ENCODE measurements at places on chromosomes 7 and 10. TPM values are rescaled to one million over a fixed set of nuclear protein-coding genes. Genes with fewer than 3 reads are reported as not detected.

The USP6NL gene
- 19.3 TPM for total RNA-seq

DNA sequence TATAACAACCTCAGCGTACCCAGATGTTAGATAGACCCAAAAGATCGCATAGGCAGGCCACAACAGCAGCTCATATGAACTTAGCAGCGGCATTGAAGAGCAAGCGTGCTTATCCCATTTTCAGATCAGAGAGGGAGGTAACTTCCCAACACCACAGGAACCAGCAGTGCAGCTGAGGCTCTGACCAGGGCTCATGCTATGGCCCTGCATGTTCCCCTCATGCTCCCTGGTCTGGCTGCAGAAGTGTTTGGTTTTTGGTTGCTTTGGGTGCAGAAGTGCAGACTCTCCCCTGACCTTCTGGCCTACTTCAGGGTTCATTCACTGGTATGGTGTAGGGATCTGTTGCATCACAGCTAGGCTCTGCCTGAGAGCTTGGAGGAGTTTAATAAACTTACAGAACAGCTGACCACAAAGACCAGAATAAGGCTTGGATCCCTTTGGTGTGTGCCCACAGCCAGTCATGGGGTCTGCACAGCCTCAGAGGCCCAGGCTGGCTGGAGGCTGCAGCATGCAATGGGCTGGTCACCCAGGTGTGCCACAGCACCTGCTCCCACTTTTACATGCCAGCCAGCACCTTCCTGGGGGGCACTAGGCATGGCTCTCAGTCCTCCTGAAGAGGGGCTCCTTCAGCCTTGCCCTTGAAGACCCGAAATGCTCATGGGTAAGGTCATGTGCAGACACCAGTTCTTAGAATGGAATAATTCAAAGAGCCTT is 9.1 kb upstream of the CXCL12 start:
- no peak overlapping the region for H3K27ac ChIP-seq
- no peaks in the 10 kb centered on the region for H3K36me3 ChIP-seq
- no peaks in the 10 kb centered on the region for H3K27me3 ChIP-seq
- no peaks in the 10 kb centered on the region for H3K4me1 ChIP-seq
- no peak for DNase-seq

- peaks cover 22% of the 10 kb centered on the region for H3K27me3 ChIP-seq
- H3K4me3 ChIP-seq: peak overlapping the region; percentile 50
- peak; percentile 70 for DNase-seq
- peak overlapping the region; percentile 61 for H3K27ac ChIP-seq
- H3K36me3 ChIP-seq: no peaks in the 10 kb centered on the region
These were observed 967 bp upstream of the GLI3 start for GRCh38 chr7:42237811-42238541.

The LIPN gene
- not detected for total RNA-seq

- no peaks in the 10 kb centered on the region for H3K4me1 ChIP-seq
- no peak overlapping the region for H3K27ac ChIP-seq
- no peak overlapping the region for H3K4me3 ChIP-seq
These were observed 35.2 kb upstream of the BMPER start for GRCh38 chr7:33870120-33870519.

The MINPP1 gene
- total RNA-seq: 19.7 TPM

The GALNT17 gene
- total RNA-seq: 0.37 TPM

The AKR1D1 gene
- total RNA-seq: not detected

DNA sequence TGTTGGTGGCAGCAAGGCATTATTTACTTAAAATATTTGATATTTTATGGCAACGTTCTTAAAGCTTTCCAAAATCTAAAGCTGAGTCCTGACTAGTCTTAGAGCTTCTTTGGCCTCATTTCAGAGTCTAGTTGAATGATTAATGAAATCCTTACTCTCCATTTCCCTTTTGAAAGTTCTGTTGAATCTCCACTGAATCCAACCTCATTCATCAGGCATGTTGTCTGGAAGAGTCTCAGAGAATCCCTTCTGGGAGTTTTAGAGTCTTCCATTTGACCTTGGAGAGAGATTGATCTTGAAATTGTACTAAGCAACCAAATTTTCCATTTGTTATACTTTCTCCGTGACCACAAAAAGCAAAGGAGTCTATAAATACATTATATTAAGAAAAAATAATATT is 198.5 kb upstream of the TMEM196 start:
- no peaks in the 10 kb centered on the region for H3K27me3 ChIP-seq
- no peak for DNase-seq
- H3K4me3 ChIP-seq: no peak overlapping the region
- no peaks in the 10 kb centered on the region for H3K4me1 ChIP-seq
- no peaks in the 10 kb centered on the region for H3K36me3 ChIP-seq

GRCh38 chr10:79437111-79437814 is 8.2 kb downstream of the ZCCHC24 start:
- DNase-seq: no peak
- H3K4me1 ChIP-seq: no peaks in the 10 kb centered on the region
- H3K27ac ChIP-seq: peak overlapping the region; percentile 17
- H3K27me3 ChIP-seq: no peaks in the 10 kb centered on the region
- no peak overlapping the region for H3K4me3 ChIP-seq
- H3K36me3 ChIP-seq: no peaks in the 10 kb centered on the region

DNA sequence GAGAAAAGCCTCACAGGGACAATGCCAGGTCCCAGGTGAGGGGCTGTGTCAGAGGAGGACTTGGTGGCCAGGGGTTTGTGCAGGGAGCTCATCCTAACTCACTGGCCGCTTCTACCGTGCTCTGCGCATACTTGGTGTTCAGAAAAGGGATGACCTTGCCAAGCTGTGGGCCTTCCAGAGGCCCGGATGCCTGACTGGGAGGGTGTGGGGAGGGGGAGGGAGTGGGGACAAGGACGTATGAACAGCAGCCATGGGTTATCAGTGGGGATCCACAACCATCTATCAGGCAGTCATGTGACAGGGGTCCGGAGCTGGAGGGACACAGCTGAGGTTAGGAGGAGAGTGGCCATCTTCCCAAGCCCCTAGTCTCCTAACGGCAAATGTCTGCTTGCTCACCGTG is 6.2 kb downstream of the SFXN4 start:
- H3K4me3 ChIP-seq: no peak overlapping the region
- no peaks in the 10 kb centered on the region for H3K27me3 ChIP-seq
- no peaks in the 10 kb centered on the region for H3K36me3 ChIP-seq
- DNase-seq: no peak
- no peak overlapping the region for H3K27ac ChIP-seq

DNA sequence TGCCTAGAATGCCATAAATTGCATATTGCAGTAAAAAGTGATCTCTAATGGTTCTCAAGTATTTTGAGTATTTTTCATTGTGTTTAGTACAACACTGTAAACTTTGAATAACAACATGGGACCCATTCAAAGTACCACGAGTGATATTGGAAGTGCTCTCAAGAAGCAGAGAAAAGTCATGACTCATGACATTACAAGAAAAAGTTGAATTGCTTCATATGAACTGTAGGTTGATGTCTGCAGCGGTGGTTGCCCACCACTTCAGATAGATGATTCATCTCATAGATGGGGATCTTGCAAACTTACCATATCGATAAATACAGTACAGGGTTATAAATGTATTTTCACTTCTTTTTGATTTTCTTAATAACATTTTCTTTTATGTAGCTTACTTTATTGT is 33.9 kb downstream of the ENTPD1 start:
- H3K4me1 ChIP-seq: no peaks in the 10 kb centered on the region
- DNase-seq: no peak
- no peaks in the 10 kb centered on the region for H3K27me3 ChIP-seq

The NMT2 gene
- 14.4 TPM for total RNA-seq

GRCh38 chr7:105218939-105219770 is 169.6 kb downstream of the SRPK2 start:
- no peaks in the 10 kb centered on the region for H3K4me1 ChIP-seq
- H3K27me3 ChIP-seq: no peaks in the 10 kb centered on the region
- H3K36me3 ChIP-seq: no peaks in the 10 kb centered on the region
- no peak overlapping the region for H3K27ac ChIP-seq

- no peaks in the 10 kb centered on the region for H3K4me1 ChIP-seq
- H3K27me3 ChIP-seq: no peaks in the 10 kb centered on the region
- no peak for DNase-seq
These were observed 43.3 kb upstream of the ANLN start for GRCh38 chr7:36346260-36346831.

The TRIM73 gene
- 1.1 TPM for total RNA-seq

The NUTM2B gene
- total RNA-seq: 1.2 TPM

DNA sequence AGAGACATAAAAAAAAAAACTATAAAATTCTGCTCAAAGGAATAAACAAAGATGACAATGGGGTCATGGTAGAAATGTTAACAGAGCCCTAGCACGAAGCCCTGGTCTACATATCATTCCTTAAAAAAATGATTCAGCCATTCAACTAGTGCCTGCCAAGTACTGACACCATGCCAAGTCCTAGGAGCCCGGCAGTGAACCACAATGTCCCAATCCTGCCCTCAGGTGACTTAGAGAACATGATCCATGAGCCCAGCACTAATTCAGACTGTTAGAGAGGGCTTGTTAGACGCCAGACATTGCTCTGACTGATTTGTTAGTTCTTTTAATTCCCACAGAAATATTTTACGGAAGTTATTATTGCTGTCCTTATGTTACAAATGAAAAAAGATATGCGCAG is 67.3 kb upstream of the VWC2 start:
- DNase-seq: no peak
- H3K4me1 ChIP-seq: no peaks in the 10 kb centered on the region
- H3K36me3 ChIP-seq: no peaks in the 10 kb centered on the region
- H3K4me3 ChIP-seq: no peak overlapping the region
- no peaks in the 10 kb centered on the region for H3K27me3 ChIP-seq

The SMURF1 gene
- total RNA-seq: 35.5 TPM

- no peaks in the 10 kb centered on the region for H3K36me3 ChIP-seq
- no peak for DNase-seq
- no peak overlapping the region for H3K27ac ChIP-seq
- no peaks in the 10 kb centered on the region for H3K27me3 ChIP-seq
These were observed 215.7 kb downstream of the RELN start for GRCh38 chr7:103773726-103774125.

The RAMP3 gene
- total RNA-seq: 7.2 TPM

- H3K4me1 ChIP-seq: no peaks in the 10 kb centered on the region
- H3K27ac ChIP-seq: no peak overlapping the region
- no peak for DNase-seq
- no peak overlapping the region for H3K4me3 ChIP-seq
- no peaks in the 10 kb centered on the region for H3K36me3 ChIP-seq
These were observed 60.4 kb upstream of the NPVF start for GRCh38 chr7:25288556-25289307.

- no peaks in the 10 kb centered on the region for H3K4me1 ChIP-seq
- DNase-seq: no peak
- no peaks in the 10 kb centered on the region for H3K27me3 ChIP-seq
- no peaks in the 10 kb centered on the region for H3K36me3 ChIP-seq
- no peak overlapping the region for H3K27ac ChIP-seq
- H3K4me3 ChIP-seq: no peak overlapping the region
These were observed 48.8 kb downstream of the PNLIPRP3 start for GRCh38 chr10:116476461-116476860.

DNA sequence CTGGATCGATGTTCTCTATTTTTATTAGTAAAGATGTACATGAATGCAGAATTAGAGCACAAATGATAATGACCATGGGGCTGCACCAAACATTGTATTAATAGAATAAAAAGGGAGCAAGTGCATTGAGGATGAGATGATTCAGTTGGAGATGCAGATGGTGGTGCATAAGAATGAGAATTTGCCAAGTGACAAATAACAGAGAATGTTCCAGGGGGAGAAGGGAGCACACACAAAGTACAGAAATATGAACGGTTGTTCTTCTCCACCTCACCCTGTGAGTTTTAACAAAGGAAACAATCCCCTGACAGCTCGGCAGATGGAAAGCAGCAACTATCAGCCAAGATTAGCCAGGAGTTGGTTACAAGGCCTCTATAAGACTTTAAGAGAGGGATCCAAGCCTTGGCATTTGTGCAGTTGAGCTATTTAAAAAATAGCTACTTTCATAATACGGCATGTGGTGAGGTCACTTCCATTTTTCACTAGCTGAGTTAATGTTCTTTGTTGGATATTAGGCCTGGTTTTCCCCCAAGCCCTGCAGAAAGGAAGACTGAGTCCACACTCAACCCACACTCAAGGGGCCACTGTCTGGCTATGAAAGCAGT is 462.5 kb downstream of the TNS3 start:
- H3K4me3 ChIP-seq: no peak overlapping the region
- H3K4me1 ChIP-seq: no peaks in the 10 kb centered on the region
- DNase-seq: no peak
- H3K27me3 ChIP-seq: no peaks in the 10 kb centered on the region
- no peaks in the 10 kb centered on the region for H3K36me3 ChIP-seq

GRCh38 chr7:116862951-116863670 is 724 bp downstream of the CAPZA2 start:
- H3K27me3 ChIP-seq: no peaks in the 10 kb centered on the region
- H3K36me3 ChIP-seq: no peaks in the 10 kb centered on the region
- H3K4me3 ChIP-seq: peak overlapping the region; percentile 82
- peak overlapping the region; percentile 99 for H3K27ac ChIP-seq

The SAMD8 gene
- 21.5 TPM for total RNA-seq

- DNase-seq: peak; percentile 22
- H3K27ac ChIP-seq: no peak overlapping the region
- H3K36me3 ChIP-seq: no peaks in the 10 kb centered on the region
These were observed 487.7 kb downstream of the TYW1 start for GRCh38 chr7:67484244-67484751.

The SUN3 gene
- not detected for total RNA-seq

The MMD2 gene
- not detected for total RNA-seq

DNA sequence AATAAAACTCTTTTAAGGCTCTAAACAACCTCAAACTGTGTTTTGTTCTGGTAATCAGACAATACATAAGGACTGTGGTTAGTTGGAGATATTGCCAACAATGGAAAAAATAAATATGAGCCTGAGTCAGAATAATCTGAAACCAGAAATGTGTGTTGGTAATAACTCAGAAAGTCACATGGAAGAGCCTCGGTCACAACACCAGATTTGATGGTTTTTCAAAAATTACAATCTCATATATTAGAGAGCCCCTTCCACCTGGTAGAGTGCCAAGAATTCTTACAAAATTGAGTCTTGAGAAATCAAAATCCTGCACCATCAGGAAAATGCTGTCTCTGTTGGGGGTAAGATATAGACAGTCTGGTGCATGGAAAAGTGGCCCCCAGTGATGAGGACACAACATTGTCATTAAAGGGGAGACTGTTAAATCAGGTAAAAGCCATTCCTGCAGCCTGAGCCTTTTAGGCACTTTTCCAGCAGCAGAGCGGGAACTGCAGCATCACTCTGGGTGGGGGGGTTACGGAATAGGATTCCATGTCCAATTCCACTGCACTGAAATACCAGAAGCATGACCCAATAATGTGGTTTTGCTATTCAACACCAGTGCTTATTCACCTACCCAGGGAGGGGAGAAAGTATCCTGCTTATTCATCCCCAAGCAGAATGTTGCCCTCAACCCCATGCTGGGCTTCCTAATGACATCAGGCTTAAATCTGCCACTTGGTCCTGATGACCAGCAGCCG is 9.5 kb upstream of the ADAM12 start:
- H3K36me3 ChIP-seq: no peaks in the 10 kb centered on the region
- no peaks in the 10 kb centered on the region for H3K4me1 ChIP-seq
- no peak for DNase-seq
- no peak overlapping the region for H3K27ac ChIP-seq

All from colonic mucosa (tissue), 4 donors.